ENCODE measurements at places on chromosomes 1 and 21.

- no peak for DNase-seq
These were observed 1252.1 kb upstream of the ADGRL4 start for GRCh38 chr1:80258659-80259058.

DNA sequence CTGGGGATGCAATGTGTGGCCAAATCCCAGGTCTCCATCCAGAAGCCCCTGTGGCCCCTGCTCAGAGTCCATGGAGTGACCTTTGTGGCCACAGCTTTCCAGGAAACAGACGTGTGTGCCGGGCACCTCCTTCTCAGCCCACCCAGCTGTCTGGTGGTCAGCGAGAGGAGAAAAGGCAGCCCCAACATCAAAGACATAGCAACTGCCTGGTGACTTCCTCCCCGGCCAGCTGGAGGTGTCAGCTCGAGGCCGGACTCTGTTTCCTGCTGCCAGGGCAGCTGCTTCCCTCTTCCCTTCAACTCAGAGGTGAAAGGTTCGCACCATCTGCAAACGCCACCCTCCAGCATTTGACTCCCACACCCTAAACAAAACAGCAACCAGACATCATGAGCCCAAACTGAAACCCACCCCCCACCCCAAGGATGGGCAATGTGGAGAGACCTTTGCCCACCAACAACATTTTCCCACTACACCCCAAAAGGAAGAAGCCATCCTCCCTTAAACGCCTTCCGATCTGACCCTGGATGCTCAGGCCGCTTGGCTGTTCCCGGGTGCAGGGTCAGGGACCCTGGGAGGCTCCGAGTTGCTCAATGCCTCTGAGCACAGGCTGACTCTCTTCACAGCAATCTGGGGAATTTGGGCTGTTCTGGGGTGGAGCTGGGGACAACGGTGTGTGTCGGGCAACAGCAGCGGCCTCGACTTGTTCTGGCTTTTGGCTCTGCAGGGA is 162.3 kb downstream of the PSMG1 start:
- peak; percentile 40 for DNase-seq

DNA sequence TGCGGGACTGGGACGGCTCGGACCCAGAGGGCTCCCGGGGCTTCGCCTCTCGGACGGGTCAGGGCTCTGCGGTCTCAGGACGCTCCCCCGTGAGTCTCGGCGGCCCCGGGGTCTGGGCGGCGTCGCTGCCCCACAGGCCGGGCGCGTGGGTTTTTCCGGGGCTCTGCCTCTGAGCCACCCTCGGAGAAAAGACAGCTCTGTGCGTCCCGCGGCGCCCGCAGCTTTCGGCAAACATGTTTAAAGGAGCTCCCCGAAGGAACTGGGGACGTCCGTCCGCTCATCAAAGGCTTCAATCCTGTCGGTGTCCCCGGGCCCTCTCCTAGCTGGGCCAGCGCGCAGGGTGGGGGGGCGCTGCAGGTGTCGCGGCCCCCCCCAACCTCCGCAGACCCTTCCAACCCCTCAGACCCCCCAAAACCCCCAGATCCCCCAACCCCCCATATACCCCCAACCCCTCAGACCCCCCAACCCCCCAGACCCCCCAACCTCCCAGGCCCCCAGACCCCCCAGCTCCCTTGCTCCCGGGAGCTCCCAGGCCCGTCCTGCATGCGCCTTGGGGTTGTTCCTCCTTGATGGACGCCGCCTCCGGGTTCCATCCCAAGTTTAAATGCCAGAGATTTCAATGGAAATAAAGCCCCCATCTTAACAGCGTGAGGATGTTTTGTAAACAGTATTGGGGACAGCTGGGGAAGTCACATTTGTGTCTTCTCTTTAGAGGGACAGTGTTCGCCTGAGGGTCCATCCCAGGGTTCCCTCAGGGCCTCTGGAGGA is 996 bp upstream of the C1orf159 start:
- no peak for DNase-seq

GRCh38 chr1:206686478-206687249 is 2.0 kb downstream of the MAPKAPK2 start:
- DNase-seq, result no peak

DNA sequence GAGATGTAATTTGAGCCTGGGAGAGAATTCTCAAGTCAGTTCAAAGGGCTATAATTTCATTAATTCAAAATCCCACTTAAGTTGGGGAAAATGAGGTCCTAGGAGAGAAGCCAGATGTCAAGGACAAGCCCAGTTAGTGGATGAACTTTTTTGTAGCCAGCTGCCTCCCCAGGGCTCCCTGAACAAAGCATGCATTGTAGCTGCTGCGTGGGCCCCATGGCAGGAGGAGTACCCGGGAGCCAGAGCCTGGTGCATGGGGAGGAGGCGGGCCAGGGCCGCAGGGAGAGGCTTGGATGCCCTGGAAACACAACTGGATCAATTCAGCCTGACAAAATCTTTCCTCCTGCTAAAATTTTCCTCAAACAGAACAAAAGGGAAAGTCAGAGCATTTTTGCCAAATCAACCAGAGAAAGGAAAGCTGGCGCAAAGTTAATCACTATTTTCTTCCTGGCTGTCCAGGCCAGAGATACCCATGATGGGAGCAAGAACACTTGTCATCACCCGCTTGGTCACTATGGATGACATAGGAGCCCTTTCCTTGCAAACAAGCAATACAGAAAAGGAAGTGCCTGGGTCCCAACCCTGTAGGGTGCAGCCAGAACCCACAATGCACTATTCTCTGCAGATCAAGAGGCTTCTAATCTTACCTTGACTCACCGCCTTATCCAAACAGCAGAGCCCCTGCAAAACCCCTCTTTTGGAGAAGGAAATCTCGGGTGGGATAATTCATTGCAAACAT is 248.1 kb upstream of the RAB4A start:
- no peak for DNase-seq

- no peak for DNase-seq
These were observed 34.3 kb upstream of the SIM2 start for GRCh38 chr21:36664662-36664990.

- no peak for DNase-seq
These were observed 9.3 kb downstream of the MAP3K6 start for GRCh38 chr1:27357281-27358037.

DNA sequence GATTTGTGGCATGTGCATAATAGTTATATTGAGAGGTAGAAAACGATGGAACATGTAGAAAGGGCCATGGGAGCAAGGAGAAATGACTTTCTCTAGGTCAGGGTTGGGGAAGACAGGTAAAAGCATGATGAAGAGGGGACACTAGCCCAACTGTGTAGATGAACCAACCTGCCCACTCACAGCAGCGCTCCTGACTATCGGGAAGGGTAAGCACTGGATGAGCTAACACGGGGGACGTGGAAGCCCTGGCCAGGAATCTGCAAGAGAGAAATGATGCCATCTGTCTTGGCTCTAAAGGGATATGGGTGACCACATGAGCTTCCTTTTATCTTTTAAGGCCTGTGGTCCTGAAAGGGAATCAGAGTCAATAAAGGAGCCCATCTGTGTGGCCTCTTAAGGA is 36.2 kb upstream of the TMEM125 start:
- no peak for DNase-seq

- DNase-seq, result no peak
These were observed 356.6 kb downstream of the DSCAM start for GRCh38 chr21:40490408-40490807.

DNA sequence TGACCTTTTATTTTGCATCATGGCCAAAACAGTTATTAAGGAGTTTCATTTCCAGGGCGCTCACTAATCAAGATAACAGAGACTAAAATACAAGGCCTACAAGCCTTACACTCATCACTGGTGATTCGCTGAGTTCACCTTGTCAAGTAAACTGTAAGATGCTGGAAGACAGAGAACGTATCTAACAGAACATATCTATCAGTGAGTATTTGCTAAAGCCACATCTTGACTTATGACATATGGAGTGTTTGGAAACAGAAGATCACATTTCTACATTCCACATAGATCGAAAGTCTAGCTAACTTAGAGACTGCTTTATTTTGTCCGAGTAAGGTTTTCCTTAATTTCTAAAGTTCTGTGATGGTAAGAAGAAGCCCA is 506.5 kb downstream of the SMYD3 start:
- no peak for DNase-seq

DNA sequence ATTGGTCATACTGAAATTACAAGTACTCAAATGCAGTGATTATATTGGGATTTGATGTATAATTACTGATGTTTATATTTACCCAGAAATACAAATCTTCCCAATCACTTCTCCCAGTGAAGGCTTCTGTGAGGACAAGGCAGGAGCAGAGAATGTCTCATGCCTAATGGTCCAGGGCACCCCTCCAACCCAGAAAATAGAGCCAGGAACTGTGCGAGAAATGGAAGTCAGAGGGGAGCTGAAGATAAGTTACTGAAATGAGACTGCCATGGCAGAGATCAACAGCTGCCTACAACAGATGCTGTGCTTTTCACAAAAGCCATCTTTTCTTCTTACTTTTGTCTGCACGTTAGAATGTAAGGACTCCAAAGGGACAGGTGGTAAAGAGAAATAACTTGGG is 171.2 kb downstream of the TTLL7 start:
- DNase-seq, result no peak

GRCh38 chr1:184215274-184215925 is 163.9 kb downstream of the TSEN15 start:
- DNase-seq, result no peak

GRCh38 chr1:46448109-46448911 is 41.3 kb upstream of the DMBX1 start:
- no peak for DNase-seq

GRCh38 chr1:11858968-11859871 is 475 bp upstream of the NPPB start:
- DNase-seq, result peak; percentile 23

DNA sequence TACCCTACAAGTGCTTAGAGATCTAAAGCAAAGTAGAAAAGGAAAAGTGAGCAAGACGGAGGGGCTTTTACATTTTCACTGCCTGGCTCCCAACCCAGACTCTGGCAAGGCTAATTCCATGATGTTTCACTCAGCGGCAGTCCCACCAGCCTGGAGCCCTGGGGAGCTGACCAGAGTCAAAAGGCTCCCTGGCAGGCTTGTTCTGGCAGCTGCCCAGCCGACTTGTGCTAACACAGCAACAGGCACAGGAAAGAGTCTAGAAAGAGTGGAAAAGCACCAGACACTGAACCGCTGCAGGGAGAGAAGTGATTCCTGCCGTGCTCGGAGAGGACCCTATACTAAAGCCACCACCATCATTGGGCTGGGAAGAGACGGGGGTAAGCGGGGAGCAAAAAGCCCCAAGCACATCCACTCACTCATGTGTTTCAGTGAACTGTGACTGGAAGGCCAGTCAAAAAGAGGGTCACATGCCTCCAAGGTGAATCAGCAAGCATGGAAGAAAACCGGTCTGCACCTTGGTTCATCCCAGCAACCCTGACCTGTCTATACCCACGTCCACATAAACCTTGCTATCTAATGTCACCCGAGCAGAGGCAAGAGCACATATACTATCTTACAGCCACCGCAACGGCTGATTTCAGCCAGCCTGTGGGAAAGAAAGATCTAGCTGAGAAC is 8.0 kb downstream of the SMIM12 start:
- no peak for DNase-seq

DNA sequence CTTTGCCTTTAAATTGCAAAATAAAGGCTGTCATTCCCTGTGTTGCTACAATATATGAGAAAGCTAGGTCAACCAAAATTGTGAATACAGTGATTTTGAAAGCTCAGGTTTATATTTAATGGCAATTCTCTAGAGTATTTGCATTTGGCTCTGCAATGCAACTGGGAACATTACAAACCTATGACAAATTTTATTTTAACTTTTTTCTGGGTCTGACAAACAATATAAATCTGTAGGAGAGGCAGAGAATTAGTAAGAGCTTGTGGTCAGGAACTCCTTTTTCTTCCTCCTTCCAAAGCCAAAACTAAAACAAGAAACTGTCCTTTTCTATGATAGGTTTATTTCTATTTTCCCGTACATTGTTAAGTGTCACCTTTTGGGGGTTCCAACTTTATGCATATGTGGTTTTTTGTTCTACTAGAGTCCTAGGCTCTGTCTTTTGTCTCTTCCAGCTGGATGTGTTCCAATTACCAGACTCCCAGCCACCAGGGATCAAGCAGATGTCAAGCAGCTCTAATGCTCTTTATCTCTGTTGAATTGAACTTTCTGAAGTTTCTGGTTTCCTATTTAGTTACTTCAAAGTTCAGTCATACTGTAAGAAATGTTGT is 106.9 kb downstream of the ASH1L start:
- DNase-seq, result no peak

GRCh38 chr1:234608911-234609690 is 877 bp downstream of the IRF2BP2 start:
- no peak for DNase-seq

DNA sequence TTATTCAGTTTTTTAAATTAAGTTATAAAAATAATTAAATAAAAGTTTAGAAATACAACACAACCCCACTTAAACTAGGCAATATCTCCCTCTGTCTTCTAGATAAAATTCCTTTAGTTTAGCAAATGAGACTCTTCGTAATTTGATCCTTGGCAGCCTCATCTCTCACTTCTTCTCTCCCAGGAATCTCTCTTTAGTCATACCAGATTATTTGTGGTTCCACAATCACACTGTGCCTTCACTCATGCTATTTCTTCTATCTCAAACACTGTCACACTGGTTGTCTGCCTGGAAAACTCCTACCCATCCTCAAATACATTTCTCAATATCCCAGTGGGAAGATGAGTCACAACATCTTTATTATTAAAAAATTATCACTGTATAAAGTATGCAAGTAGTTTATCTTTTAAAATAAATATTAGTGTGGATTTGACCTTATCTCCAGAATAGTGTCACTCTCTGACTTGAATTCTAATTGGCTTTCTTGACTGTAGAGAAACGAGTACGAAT is 195.5 kb downstream of the KCNH1 start:
- DNase-seq, result no peak

- DNase-seq, result no peak
These were observed 3.0 kb downstream of the APP start for GRCh38 chr21:26167593-26167992.

DNA sequence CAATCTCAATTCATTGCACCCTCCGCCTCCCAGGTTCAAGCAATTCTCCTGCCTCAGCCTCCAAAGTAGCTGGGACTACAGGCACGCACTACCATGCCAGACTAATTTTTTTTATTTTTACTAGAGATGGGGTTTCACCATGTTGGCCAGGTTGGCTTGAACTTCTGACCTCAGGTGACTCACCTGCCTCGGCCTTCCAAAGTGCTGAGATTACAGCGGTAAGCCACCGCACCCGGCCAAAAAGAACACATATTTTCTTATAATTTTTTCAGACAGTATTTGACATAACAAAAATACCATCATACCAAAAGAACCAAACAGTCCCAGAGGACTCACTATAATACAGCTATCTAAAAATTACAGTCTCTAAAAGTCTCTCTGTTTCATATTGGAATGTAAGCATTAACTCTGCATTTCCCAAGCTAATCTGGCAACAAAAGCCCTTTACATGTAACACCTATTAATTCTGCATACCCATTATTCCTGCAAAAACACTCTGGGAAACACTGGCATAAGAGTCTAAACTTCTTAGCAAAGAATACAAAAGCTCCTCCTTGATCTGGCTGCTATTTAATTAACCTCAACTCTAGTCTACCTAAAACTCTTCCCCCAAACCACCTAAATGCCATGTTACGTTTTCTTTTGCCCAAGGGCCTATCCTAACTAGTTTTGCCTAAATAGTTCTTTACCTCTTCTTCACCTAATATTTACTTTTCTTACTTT is 26.9 kb downstream of the WDR26 start:
- DNase-seq, result no peak

Measured in fibroblast of skin of left quadriceps (primary cell).